ENCODE measurements at places on chromosomes 5 and 9.

DNA sequence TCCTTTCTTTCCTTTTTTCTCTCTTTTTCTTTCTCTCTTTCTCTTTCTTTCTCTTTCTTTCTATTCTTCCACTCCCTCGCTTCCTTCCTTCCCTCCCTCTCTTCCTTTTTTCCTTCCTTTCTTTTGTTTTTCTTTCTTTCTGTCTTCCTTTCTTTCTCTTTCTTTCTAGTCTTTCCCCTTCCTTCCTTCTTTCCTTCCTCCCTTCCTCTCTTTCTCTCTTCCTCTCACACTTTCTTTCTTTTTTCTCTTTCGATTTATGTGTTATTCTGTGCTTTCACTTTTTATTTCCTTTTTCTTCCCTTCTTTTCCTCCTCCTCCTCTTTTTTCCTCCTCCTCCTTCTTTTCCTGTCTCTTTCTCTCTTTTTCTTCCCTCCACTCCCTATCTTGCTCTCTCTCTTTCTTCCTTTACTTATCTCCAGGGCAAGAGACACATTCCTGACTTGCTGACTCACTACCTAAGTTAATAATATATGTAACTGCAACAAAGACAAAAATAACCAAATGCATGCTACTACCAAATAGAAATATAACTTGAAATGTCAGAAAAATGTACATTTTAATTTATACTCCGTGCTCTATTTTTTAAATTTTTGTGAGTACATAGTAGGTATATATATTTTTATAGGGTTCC, 445.5 kb downstream of the GABRG2 start:
- DNase-seq, result no peak

DNA sequence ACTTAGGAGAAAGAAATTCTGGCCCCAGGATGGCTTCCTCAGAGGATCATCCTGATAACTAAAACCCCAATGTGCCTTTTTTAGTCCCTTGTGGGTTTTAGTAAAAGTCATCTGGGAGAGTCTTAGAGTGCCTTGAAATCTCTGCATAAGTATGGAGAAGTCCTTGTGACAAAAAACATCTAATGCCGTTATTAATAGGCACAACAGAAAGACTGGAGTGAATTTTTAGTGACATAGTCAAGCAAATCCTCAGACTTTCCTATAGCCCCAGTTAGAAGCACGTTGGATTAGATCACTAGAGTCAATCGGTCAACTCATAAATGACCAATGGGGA, 108.2 kb upstream of the MPDZ start:
- no peak for DNase-seq

DNA sequence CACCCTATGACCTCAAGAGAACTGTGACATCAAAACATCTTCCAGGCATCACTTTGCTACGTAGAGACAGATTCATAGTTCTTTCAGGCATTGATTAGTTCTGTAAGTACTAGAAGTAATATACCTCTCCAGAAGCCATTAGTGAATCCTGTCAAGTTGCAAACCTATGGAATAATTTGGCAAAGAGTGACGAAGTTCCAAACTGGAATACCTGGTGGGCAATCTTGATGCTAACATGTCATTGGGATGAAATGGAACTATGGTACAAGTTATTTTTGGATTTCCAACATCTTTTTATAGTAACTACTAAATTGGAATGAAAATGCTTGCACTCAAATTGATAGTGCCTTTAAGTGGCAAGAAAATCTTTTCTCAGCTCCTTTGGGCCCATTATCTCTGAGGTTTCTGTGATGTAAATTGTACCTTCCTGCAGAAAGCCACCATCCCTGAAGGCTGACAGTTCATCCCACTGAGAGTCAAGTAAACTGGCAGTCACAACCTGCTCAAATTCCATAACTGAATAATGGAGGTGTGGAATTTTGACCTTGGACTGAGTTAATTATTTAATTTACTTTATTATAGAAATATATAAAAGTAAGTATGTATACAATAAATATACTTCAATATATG, 435.5 kb downstream of the DTWD2 start:
- no peak for DNase-seq

- no peak for DNase-seq
Observed at GRCh38 chr5:149079883-149080282, 17.0 kb upstream of the SH3TC2 start.

DNA sequence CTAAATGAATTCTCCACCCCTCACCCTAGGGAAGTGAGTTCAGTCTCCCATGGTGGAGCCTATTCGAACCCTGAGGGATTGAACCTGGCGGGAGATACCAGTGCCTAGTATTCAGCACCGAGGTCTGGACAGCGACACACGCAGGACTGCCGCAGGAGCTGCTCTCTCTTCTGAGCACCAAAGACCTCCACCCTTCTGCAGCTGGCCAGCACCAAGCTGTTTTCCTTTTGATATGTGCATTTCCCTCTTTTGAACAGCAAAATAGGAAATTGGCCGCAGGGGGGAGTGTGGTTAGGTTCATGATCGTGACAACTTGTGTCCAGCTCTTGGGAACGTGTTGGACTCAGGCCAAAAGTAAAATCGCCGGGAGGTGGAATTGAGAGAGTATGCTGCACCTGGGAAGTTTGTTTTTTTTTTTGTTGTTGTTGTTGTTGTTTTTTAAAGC, 1.2 kb upstream of the PCSK1 start:
- DNase-seq, result peak; percentile 64

DNA sequence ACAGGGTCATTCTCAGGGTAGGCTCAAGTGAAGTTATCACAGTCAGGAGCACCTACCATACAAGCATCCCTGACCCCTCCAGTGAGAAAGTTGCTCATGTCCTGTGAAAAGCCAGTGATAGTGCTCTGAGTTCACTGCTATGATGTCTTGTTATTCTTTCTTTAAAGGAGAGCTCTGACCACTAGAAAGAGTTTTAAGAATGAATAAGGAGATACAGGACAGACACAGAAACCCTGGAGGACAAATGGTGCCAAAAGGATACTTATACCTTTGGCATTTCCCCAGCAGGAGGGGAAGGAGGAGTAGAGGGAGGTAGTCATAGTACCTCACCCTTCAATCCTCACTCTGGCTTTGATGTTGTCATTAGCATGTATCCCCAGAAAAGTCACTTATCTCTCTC, 84.0 kb upstream of the AGXT2 start:
- DNase-seq, result no peak

DNA sequence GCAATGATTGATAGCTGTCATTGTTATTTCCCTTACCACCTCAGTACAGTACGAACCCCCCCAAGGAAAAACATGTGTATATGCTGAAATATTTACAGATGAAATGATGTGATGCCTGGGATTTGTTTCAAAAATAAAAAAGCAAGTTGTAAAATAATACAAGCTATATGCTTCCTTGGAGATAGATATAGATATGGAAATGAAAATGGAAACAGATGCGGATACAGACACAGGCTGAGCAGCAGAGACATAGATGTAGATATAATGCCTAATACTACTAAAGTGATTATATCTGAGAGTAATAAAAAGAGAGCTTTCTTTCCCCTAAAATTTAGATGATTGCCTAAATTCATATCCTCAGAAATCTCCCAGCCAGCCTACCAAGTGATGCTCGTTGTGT, 127.5 kb upstream of the TNPO1 start:
- DNase-seq, result no peak

- no peak for DNase-seq
Observed at GRCh38 chr5:154771383-154771901, 16.3 kb downstream of the LARP1 start.

GRCh38 chr9:38414040-38414723, 10.1 kb downstream of the IGFBPL1 start:
- DNase-seq, result no peak

DNA sequence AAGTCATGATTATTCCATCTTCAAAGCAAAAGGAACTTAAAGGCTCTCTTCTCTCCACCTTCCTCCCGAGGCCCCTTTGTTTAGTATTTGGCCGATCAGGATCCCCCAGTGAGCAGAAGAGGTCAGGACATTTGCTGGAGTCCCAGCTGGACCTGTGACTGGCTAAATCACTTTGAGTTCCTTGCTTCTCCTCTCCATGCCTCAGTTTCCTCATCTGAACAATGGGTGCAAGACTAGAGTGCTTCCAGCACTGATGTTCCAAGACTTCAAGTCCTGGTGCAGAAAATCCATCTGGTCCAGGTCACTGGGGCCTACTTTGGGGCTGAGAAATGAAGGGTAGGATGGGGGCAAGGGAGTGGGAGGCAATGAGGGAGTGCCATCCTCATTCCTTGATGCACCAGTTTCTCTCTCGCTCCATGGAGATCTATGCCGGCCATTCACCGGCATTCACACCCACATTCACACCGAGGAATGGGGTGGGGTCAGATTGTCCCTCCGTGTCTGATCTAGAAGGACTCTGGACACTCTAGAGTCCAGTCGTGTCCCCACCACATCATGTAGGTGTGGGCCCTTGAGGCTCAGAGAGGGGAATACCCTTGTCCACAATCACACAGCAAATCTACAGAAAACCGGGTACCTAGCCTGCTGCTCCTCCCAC, 38.7 kb upstream of the IL17B start:
- DNase-seq, result no peak

- DNase-seq, result no peak
Observed at GRCh38 chr5:59180515-59180914, 597.6 kb downstream of the RAB3C start.

GRCh38 chr9:129118799-129119198, 7.6 kb downstream of the PTPA start:
- DNase-seq, result no peak

- no peak for DNase-seq
Observed at GRCh38 chr9:134814598-134815215, 65.9 kb upstream of the FCN2 start.

Measured in Karpas-422 (cell line).